ENCODE measurements at places on chromosomes 13 and 19.

GRCh38 chr13:77448689-77449088, 86.8 kb upstream of the SCEL start:
- no peak for DNase-seq

DNA sequence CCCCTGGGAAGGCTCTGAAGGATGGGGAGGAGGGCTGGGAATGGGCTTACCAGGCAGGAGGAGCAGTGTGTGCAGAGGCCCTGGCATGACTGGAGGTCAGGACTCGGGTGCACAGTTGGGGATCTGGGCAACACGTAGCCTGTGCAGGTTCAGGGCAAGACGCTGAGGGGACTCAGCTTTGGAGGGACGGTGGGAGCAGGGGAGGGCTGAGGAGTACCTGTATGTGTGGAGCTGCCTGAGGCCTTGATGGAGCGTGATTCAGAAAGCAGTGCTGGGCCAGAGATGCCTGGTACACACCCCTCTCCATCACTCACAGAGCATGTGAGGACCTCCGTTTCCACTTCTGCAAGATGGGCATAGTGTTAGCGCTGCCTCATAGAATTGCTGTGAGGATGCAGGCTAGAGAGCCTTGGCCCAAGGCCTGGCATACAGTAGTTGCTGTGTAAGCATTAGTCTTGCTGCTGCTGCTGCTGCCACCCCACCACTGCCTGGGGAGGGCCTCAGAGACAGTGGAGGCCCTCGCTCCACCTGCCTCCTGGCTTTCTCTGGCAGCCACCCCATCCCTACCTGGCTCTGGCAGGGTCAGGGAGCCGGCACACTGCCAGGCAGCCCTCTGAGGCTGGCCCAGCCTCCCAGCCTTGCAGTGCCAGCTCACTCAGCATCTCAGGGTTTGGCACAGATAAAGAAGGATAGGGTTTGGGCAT, 2.4 kb downstream of the PAK4 start:
- DNase-seq: no peak

DNA sequence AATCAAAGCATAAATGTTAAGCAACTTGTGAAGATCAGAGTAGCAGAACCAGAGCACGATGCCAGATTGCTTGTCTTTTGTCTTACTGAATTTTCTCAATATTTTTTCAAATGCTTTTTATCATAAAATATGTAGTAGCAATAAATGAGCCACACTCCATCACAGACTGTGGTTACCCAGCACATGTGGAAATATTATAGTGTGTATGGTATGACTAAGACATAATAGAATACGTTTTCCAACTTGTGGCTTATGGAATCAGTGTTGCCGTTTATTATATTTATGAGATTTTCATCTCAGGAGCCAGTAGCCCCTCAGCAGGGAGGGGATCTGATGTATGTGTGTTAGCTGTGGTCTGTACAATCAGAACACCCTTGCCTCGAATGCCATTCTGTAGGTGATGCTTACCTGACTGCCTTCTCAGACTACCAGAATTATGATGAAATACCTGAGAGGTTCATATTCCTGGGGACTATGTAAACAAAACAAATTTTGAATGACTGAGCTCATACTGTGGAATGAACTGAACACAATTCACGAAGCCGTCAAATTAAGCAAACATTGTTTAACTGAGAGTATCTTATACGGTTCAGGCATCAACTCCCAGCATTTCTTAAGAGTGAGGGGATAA, 1.9 kb downstream of the SCEL start:
- DNase-seq: no peak

- no peak for DNase-seq
Observed at GRCh38 chr19:10412257-10412977, 7.9 kb upstream of the PDE4A start.

GRCh38 chr19:5080030-5080654, 111.2 kb downstream of the KDM4B start:
- DNase-seq: no peak

DNA sequence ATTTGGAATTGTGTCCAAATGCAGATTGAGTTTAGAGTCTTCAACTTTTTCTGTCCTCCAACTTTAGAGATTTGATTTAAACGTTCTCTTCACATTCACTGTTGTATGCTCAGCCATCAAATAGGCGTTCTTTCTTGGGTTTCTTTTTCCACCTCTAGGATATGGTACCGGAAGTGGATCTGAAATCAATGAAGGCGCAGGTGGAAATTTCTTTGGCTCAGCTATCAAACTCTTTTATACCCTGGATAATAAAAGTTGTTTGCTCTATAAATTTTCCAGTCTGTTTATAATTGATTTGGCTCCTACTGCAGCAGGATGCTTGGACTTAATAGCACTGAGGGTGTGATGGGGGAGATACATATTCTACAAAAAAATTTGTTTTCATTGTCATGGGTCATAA, 1.6 kb downstream of the COG3 start:
- DNase-seq: no peak

- no peak for DNase-seq
Observed at GRCh38 chr19:3178973-3179738, 587 bp downstream of the S1PR4 start.

- DNase-seq: no peak
Observed at GRCh38 chr19:3115916-3116602, 19.8 kb upstream of the GNA15 start.

GRCh38 chr13:113528813-113529180, 38.3 kb upstream of the DCUN1D2 start:
- no peak for DNase-seq

- DNase-seq: no peak
Observed at GRCh38 chr19:8127311-8127710, 22.1 kb downstream of the FBN3 start.

DNA sequence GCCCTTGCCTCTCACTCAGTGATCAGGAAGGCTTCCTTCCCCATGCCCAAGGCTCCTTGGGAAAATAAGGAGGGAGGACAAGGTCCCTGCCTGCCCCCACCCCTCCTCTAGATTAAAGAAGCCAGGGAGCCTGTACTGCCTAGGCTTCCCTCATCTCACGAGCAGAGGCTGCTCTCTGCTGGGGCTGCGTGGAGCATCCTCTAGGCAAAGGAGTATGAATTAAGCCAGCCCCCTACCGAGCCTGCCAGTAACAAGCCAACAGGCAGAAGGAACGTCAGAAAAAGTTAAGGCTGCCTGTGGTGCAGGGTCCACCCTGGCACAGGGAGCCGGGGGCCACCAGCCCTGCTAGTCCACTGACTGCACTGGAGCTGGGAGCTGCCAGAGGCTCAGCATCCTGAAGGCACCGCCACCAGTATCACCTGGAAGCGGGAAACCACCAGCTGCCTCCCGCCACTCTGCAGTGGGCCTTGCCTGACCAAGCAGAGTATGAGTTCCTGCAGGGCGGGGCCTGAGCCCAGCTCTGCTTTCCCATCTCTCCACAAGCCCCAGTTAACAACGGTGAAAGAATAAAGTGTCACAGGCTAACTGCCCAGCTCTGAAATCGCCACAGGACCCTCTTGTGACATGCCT, 6.8 kb downstream of the NAPA start:
- DNase-seq: no peak

DNA sequence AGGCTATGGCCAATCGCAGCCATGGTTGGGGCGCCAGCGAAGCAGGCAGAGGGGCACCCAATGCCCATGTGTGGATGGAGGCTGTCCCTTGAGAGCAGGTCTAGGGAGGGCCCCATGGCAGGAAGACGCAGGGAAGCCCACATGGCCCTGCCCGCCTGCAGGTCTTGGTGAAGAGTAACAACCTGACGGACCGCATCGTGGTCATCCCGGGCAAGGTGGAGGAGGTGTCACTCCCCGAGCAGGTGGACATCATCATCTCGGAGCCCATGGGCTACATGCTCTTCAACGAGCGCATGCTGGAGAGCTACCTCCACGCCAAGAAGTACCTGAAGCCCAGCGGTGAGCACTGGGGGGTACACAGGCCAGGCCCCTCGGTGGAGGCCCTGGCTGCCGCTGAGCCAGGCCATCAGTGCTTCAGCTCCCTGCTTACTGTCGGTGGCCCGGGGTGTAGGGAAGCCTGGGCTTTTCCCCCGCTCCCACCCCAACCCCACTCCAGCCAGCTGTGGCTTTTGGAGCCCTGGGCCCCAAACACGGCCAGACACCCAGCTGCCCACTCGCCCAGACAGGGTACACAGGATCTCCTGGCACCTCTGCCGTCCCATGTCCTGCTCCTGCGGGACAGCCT, 14.6 kb downstream of the YIPF2 start:
- DNase-seq: no peak

DNA sequence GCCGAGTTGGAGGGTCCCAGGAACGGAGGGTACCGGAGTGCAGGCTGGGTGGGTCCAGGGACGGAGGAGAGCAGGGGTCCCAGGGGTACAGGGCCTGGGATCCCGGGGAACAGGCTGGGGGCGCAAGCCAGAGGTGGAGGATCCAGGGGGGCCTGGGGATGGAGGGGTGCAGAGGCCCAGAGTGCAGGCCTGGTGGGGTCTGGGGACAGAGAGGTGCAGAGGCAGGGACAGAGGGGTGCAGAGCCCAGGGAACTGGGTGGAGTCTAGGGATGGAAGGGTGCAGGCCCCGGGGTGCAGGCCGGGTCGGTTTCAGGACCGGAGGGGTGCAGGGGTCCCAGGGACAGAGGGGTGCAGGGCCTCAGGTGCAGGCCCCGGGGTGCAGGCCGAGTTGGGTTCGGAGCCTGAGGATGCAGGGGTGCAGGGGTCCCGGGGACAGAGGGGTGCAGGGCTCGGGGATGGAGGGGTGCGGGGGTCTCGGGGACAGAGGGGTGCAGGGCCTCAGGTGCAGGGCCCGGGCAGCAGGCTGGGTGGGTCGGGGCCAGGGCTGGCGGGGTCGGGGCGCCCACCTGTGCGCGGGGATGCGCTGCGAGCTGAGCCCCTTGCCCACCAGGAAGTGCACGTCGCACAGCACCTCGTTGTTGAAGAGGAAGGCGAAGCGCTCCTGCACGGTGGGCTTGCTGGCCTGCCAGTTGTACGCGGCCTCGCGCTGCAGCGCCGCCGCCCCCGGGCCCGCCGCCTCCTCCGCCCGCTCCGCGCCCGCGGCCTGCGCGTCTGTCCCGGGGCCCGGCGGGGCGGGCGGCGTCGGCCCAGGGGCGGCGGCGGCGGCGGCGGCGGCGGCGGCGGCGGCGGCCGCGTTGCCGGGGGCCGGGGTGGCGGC, 545 bp downstream of the BTBD2 start:
- DNase-seq: no peak

- no peak for DNase-seq
Observed at GRCh38 chr19:11278670-11279069, 16.3 kb upstream of the DOCK6 start.

DNA sequence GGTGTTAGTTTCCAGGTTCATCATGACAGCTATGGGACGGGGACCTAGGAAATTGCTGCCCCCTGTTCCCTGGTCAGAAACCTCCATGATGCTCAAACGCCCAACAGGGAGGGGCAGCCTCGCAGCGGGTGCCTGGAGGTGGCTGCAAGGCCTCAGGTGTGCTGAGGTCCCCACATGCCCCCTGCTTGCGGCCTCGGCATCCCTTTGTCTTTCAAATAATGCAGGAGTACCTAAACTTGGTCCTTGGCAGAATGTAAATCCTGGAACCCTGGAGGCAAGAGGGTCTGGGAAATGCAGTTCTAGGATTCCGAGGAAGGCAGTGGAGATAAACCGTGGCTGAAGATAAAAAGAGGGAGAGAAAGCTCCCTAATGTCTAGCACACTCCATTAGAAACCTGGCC, 52.4 kb downstream of the SKA3 start:
- no peak for DNase-seq

DNA sequence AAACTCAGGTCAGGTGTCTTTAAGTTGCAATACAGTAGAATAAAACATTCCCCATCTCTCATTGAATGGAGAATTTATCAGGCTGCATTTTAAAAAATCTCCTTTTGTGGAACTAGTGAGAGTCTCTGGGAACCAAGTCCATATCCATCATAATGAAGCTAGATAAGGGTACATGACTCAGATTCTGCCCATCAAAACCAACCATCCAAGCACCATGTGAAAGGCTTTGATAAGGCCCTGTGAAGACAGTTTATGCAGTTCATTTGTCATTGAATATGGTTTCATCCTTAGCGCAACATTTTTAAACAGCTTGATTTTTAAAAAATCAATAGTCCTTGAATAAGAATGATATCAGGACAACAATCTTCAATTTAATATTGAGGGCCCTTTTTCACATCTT, 56.3 kb upstream of the DIAPH3 start:
- DNase-seq: no peak

DNA sequence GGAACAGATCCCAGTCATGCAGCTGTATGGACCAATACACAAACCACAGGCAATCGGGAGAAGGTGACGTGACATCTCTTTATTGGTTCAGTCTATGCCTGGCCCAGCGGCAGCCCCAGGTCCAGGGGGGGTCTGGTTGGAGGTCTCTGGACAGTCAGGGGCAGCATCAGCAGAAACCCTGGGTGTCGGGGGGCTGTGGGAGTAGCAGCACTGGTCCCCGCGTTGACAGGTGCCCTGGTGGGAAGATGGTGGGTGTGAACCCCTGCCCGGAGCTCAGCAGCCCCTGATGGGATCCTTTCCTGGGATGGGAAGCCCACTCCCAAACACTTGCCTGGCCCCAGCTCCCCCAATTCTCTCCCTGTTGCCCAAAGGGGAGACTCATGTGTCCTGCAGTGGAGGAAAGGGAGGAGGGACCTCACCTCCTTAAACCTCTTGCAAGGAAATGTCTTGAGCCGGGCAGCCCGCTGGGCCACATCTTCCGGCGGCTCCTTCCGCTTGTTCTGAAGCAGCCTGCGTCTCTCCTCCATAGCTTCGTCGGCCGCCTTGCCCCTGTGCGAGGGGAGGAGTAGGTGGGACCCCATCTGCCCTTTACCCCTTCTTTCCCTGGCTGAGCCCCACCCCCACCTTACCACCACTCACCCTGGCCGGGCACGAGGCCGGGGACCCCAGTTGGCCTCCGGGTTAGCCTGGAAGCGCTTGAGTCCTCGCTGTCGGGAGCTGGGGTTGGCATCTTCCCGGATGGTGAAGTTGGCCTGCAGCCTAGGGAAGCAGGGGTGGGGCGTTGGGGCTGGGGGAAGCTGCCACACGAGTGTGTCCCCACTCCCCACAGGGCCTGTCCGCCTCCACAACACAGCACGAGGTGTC, 2.4 kb upstream of the LYL1 start:
- DNase-seq: no peak

All from non-pigmented ciliary epithelial cell (primary cell).